Pulmonary artery endothelial cell (primary cell): ENCODE measurements at places on chromosomes 3 and 15. TPM values are rescaled to one million over a fixed set of nuclear protein-coding genes. Genes with fewer than 3 reads are reported as not detected.
A peak's percentile ranks its signal among the peaks of the same experiment; 100 is the strongest.

GRCh38 chr3:197030379-197031314, 1.0 kb upstream of the MELTF start:
- DNase-seq: no peak

GRCh38 chr15:60918234-60918959, 310.7 kb downstream of the RORA start:
- DNase-seq: no peak

Gene CGNL1
- 43.8 and 50.1 TPM in 2 replicates for total RNA-seq

Gene KLF15
- 2.3 and 4.3 TPM in 2 replicates for total RNA-seq

DNA sequence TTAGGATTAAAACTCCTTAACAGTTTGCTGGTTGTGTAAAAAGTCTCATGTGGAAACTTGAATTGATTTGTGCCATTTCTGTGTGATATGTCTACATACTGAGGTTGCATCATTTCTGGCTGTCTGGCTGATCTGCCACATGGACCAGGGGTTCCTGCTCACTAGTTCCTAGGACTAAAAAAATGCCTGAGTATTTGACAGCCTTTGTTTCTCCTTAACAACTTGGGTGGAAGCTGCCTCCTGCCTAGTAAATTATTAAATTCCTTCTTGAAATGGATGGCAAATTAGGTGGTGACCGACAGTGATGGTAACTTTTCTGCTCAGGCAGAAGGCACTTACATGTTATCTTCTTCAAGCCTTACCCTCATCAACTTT, 226.9 kb upstream of the MRPL3 start:
- DNase-seq: no peak

Gene ACTR8
- total RNA-seq: 32.0 and 32.2 TPM in 2 replicates

Gene MYO9A
- total RNA-seq: 21.4 and 25.8 TPM in 2 replicates

DNA sequence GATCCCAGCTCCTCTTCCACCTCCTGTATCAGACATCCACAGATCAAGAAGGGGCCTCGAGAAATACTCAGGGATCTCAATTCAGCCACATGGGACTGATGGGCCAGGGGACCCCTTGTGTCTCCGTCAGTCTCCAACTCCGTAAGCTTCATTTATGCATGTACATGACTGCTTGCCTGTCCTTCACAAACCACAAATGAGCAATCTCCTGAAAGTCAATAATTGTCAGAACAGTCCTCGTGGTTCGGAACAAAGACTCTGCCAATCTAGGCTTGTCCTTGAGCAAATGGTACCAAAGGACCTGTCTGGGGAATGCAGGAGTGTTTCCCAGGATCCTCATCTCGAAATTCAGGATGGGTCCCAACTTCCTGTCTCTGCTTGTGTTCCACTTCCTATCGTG, 20.8 kb downstream of the SLC12A8 start:
- no peak for DNase-seq

Gene SAMD7
- not detected in 2 replicates for total RNA-seq

Gene RAD51
- 9.2 and 12.9 TPM in 2 replicates for total RNA-seq

GRCh38 chr3:57224856-57225255, 2.7 kb upstream of the APPL1 start:
- no peak for DNase-seq

- no peak for DNase-seq
Measured at GRCh38 chr3:10194328-10195071, 29.8 kb downstream of the IRAK2 start.

Gene HCLS1
- total RNA-seq: 48.7 and 66.3 TPM in 2 replicates

- DNase-seq: no peak
Measured at GRCh38 chr3:117843356-117843755, 1133.8 kb downstream of the TUSC7 start.

DNA sequence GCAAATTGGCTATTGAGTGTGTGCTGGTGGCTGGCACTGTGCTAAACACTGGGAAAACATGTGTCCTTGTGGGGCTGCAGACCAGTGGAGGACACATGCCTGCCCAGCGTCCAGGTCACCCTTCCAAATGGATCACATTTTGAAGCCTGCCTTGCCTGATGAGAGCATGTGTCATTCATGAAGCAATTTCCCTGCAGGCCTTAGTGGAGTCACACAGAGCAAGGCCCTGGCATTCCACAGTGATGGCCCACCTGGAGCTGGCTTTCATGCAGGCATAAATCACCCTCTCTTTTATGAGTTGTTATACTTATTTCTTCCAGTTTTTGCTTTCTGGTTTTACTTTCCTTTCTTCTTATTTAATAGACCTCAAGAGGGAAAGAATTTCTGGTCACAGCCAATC, 219.5 kb downstream of the EPHB1 start:
- no peak for DNase-seq

GRCh38 chr3:5144316-5144994, 22.4 kb downstream of the ARL8B start:
- DNase-seq: no peak

DNA sequence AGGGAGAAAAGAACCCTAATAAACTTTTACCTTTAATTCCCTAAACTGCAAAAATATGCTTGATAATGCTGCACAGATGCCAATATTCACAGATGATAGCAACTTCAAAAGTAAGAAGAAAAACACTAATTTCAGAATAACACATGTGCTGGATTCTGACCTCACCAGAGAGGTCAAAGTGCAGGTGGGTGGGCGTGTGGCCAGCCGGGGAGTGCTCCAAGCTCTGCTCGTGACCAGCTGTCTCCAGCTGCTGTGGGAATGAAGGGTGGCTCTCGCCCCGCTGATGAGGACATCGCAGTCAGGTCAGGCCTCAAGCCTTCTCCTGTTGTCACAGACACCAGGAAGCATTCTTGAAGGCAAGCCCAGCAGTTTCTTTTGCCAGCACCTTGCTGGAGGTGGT, 57.1 kb downstream of the ADAMTS17 start:
- DNase-seq: no peak

Gene P2RY12
- total RNA-seq: not detected in 2 replicates

DNA sequence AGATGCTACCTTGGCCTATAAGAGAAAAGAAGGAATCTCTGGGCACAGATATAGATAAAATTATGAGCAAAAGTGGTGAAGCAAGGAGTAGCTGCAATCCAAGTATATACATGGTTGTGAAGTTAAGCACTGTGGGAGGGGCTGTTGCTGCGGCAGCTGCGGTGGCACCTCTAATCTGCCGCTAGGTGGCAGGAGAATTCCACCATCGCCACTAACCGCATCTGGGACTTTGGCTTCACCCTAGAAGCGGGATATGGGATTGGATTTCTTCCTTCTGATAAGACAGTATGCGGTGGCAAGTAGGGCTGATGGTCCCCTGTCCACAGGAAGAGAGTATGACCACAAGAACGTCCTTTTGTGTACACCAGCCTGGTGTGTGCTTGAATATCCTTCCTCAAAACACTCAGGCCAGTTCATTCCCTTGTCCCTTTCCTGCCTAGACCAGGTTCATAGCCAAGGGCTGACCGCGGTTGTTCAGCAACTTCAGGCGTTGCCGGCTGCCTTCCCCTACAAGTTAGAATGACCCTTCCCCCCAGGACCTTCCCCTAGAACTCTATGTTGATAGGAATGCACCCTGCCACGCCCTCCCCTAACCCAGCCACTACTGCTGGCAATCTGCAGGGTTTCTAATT, 5.1 kb downstream of the MAGEL2 start:
- no peak for DNase-seq

- DNase-seq: no peak
Measured at GRCh38 chr3:15872807-15873206, 75.0 kb upstream of the ANKRD28 start.

GRCh38 chr3:62229211-62229610, 144.1 kb downstream of the FEZF2 start:
- no peak for DNase-seq

DNA sequence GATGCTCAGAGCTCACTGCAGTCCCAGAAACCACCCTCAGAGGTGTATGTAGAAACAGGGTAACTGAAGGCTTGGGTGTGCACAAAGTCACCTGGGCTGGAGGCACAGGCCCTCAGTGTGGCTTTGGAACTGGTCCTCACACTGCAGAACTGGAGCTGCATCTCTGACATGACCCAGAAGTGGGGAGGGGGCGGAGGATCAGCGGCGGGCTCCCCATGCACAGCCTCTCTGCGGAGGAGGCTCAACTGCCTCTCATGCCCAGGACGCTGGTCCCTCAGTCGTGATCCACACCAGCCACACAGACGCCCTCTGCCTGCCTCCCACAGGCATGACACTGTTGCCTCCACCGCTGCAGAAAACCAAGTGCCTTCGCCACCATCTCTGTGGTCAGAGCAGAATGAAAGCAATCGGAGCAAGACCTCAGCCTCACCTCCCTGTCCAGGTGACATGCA, 73.7 kb downstream of the TM2D3 start:
- DNase-seq: no peak

Gene NUP210
- 0.11 and 1.1 TPM in 2 replicates for total RNA-seq

DNA sequence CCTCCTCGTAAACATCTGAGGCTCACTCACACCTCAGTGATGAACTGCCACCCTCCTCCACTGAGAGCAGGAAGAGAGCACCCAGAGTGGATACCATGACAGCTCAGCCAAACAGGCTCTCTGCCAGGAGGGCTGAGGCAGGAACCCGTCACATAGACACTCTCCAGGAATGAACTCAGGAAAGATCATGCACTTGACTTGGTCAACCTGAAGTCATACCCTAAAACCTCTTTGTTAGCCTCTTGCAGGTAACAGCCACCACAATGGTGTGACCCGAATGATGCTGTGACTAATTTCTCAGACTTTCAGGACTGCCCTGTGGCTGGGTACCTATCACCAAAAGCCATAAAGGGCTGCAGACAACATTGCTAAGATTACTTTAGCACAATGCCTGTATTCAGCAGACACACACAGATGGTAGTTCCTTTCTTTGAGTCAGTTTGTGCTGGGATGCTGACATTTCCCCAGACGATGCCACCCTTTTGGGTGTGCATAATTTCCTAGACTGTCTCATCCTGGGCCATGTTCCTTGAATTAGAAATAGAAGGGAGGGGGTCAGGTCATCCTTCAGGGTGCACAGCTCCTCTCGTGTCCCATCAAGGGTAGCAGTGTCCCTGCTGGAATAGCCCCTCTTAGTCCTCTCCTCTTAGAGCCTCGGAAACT, 30.3 kb downstream of the CX3CR1 start:
- no peak for DNase-seq

- DNase-seq: peak; percentile 26
Measured at GRCh38 chr15:41661518-41662225, 1.5 kb downstream of the MGA start.

DNA sequence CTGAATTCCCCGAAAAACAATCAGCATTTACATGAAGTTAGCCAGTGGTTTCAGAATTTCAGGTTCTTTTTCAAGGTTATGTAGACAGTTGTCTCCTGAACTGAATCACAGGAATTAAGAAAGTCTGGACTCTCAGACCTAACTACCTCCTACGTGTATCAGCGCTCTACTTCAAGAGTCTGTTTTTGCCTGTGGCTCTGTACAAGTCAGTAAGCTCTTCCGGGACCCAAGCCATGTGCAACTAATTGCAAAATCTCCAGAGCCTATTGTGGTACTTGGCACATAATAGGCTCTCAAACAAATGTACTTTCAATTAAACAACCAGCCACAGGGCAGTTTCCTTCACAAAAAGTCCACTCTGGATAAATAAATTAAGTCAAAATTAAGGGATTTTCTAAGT, 414.2 kb downstream of the PDCD6IP start:
- no peak for DNase-seq

Gene FGF7
- total RNA-seq: 0.14 TPM in 1 of 2 replicates, not detected in the other

Gene CFAP100
- total RNA-seq: not detected in 2 replicates

GRCh38 chr3:184344579-184345316, 7.3 kb downstream of the FAM131A start:
- no peak for DNase-seq

DNA sequence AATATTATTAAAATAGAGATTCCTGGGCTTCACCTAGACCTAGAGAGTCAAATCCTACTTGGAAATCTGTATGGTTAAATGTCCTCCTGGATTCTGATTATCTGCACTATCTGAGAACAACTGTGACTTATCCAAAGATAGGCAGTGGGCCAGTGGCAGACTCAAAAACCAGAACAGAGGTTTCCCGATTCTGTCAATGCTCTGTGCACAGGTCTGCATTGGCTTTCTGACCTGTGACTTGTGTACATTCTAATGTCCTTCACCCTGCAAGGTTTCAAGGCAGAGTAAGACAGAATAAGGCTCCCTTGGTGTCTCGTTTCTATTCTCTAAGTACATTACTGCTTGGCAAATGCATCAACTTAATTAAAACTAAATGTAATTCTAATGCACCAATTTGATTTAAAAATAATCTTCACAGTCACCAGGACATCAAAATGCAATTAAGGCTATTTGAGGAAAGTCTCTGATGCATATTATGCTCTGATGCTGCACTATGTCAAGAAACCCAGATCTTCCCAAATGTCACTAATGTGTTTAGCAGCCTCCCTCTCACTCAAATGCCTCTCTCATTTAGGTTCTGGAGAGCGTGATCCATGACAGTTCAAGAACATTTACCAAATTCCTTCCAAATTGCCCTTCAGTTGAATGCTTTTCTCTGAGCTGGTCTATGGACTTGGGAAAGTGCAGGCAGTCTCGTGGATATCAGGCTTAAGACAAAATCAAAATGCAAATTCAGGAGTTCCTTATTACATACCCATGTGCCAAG, 140.1 kb downstream of the STAC start:
- DNase-seq: no peak

- no peak for DNase-seq
Measured at GRCh38 chr15:99983886-99984286, 250.6 kb upstream of the LYSMD4 start.

Gene SCN11A
- total RNA-seq: 0.07 TPM in 1 of 2 replicates, not detected in the other

Gene REC114
- total RNA-seq: not detected in 2 replicates

DNA sequence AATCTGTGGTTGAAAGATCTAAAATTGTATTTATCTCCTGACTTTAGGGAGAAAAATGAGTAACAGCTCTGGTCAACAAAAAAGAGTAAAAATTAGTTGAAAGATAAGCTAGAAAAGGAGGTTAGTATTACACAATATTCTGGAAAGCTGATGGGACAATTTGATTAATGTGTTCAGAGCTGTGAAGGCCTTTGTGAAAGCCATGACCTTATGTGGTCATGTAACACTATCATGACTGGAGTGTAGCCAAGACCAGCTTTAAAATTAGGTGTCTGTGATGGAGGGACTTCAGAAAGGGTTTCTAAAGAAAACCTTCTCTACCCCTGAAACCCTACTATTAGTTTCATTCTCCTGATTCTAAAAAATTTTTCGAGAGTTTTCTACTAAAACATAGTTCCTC, 127.2 kb downstream of the NFKBIZ start:
- DNase-seq: no peak

Gene TKT
- 702 and 762 TPM in 2 replicates for total RNA-seq

DNA sequence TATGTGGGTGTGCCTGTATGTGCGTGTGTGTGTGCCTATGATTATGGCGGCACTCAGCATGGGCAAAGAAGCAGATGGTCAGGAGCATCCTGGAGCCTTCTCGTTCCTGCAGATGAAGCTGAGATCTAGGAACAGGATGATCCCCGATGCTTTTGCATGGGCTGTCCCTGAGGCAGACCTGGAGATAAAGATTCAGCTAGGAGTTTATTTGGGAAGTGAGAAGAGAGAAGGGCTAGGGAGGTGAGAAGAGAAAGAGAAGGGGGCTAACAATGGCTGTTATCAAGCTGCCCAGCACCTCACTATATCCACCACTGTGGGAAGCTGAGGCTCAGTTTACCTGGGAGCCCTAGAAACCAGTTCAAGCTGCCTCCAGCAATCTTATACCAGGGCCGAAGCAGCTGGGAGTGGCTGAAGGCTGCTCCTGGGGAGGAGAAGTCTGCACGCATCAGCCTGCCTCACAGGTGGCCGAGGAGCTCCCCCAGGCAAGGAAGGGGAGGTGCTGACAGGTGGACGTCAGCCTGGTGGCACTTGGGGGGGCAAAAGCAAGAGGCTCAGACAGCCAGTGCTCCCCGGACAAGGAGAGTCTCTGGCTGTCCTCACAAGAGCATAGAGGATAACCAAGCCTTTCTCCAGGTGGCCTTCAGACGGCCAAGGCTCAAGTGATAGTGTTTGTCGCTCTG, 94.0 kb upstream of the IQSEC1 start:
- no peak for DNase-seq

Gene SEMA6D
- total RNA-seq: 5.9 and 10.2 TPM in 2 replicates

Gene ONECUT1
- not detected in 2 replicates for total RNA-seq
